ENCODE measurements at places on chromosomes 2 and 18.

DNA sequence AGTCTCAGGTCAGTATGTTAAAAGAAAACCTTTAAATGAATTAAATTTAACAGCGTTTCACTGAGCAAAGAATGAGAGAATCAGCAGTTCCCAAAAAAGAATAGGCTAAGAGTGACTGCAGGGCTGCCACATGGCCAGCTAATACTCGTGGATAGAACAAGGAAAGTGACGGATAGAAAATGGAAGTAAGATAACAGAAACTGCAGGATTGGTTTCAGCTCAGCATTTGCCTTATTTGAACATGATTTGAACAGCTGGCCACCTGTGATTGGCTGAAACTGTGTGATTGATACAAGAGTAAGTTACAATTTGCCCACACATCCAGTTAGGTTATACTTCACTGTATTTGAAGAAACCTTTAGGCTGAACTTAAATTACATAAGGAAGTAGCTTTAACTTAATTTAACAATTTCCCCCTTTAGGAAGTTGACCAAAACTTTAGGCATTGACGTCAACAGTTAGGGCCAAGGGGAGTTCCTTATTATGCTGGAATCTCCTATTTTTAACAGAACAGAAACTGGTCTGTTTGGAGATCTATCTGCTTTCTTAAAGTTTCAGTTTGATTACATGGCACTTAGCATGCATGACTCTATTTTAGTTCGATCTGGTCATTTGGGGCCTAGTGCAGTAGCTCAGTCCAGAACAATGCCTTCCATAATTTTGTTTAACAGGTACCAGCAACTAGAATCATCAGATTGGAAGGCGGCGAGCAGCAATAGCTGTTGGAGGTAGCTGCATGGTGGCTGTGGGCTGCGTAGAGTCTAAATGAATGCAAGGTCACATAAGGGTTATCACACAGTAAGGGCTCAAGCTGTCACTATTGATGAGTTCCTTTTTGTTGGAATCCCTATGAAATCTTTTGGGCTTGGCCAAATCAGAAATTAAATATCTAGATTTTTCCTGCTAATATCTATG is 143.4 kb downstream of the TRIM43 start:
- DNase-seq = no peak

DNA sequence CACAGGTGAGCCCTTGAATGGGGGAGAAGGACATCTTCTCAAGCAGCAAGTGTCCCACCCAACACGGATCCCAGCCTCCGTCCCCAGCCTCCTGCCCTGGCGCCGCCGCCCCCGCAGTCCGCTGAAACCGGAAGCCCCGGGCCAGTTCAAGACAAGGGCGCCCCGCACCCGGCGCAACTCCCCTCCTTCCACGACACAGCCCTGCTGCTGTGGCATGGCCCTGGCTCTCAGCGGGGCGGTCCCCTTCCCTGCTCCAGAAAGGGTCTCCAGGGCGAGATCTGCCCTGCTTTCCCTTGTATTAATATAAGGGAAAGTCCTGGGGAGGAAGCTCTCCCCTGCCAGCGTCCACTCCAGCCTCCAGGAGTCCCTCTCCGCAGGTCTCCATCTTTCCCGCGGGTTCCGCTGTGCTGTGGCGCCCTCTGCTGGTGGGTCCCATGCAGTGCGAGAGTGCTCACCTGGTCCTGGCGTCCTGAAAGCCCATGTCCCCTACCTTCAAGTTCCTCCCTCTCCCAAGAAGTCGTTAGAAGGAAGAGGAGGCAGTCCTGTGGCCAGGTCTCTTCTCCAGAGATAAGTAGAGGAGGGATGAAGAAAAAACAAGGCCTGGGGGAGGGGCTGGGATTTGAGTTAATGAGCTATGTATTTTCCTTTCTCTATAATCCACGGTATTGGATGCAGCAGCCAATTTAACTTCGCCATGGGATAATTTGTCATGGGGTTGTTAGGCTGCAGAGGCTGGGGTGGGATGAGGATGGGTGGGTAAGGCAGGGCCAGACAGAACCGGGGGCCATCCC is 176.0 kb downstream of the SMAD2 start:
- DNase-seq = no peak

DNA sequence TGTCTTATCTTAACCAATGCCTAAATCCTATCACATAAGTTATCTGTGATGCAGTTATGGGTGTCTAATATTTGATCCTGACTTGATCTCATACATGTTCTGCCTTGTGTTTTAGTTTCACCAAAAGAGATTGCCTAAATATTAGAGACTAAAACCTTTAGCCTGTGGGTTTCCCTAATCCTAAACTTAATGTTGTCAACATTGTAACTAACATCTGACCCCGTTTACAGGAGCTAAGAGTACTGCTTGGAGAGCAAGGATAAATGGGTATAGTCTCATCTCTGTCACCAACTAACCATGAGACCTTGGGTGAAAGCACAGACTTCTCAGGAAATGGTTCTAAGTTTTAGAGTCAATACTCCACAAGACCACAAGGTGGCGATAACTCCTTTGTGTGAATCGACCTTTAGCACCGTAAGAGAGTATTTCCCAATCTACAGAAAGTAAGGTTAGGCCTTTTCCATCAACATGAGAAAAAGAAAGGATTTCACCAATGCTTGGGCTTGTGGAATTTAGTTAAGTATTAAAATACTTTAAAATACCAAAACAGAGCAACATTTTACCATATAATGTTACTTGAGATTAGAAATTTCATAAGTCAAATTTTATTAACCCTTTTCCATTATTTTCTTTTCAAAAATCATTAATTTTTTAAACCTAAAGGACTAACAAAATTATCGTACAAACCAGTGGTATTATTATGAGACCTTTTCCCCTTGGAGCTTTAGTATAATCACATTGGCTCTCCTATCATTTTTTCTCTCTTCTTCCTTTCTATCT is 60.5 kb downstream of the G6PC2 start:
- peak; percentile 0 for DNase-seq

DNA sequence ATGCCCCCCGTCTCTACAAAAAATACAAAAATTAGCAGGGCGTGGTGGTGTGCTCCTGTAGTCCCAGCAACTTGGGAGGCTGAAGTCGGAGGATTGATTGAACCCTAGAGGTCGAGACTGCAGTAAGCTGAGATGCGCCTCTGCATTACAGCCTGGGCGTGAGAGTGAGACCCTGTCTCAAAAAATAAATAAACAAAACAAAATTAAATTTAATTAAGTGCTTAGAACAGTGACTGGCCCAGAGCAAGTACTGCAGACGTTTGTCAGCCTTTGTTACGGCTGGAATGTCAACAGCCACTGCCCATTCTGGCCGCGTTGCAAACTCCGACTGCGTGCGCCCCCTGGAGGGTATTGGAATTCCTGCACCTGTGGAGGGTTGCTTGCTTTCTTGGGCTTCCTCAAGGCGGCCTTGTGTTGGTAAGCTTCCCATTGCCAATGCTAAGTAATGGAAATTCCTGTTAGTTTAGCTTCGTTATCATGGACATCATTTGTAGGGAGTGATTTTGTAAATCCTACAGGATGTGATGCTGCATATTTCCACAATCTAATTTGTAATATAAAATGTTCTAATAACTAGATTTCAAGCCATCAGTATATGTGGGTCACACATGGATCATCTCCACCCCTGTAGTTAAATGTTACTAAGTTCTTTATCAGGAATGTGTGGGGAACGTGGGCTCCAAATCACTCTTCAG is 15.9 kb upstream of the ATP6V1B1 start:
- peak; percentile 40 for DNase-seq

GRCh38 chr2:239004274-239005015 is 156.6 kb downstream of the TWIST2 start:
- no peak for DNase-seq

GRCh38 chr2:181947273-181947672 is 38.4 kb upstream of the PPP1R1C start:
- DNase-seq = no peak

DNA sequence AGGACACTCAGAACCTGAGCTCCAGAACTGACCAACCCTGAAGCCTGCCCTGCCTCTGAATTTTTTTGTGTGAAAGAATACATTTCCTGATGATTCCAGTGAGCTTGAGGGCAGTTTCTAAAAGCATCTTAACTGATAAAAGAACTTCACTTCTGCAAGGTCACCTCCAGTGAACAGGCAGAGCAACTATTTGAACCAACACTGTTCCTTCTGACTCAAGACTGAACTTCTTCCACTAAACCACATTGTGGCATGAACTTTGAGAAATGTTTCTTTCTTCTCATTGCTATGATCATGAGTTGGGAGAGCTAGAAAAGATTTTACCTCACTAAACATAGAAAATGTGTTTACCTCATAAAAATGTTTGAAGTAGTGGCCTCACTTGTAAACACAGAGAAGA is 83.8 kb upstream of the SERTAD2 start:
- DNase-seq = no peak

DNA sequence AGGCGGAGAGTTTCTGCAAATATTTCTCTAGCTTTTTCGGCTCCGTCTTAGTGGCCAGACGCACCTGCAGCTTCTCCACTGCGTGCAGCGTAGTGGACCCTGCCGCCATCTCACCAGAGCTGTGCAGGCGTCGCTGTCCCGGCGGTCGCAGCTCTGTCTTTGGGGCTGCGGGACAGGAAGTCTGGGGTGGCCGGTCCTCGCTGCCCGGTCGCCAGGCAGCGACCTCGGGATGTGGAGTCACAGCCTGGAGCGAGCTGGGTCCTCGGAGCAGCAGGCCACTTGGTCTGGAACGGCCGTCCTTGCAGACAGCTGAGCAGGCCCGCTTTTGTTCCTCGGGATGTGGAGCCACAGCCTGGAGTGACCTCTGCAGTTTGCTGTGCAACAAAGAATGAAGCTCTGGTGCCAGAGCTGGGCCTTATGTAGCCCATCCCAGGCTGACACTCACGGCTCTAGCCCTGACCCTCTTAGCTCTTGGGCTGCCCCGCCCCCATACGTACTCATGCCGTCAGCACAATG is at the start of gene ELOA2:
TSS of gene ELOA2 (minus strand) at position 466 of the 516 bp plus-strand sequence. CDS start at position 109, 357 bp downstream.
- no peak for DNase-seq

DNA sequence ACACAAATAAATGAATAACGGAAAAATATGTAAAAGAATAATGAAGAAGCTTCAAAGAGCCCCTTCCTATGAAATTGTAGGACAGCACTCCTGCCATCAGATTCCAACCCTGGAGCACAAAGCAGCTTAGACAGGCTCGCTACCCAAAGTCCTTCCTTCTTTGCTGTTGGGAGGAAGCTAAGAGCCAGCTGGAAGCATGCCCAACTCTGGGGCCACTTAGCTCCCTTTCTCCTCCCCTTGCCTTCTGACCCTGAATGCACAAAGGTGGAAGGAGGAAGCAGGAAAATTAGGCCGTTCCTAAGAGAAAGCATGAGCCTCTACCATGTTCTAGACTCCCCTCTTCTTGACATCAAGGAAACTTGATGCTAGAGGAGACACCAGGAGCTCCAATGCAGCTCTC is 700.8 kb downstream of the RNF144A start:
- no peak for DNase-seq

DNA sequence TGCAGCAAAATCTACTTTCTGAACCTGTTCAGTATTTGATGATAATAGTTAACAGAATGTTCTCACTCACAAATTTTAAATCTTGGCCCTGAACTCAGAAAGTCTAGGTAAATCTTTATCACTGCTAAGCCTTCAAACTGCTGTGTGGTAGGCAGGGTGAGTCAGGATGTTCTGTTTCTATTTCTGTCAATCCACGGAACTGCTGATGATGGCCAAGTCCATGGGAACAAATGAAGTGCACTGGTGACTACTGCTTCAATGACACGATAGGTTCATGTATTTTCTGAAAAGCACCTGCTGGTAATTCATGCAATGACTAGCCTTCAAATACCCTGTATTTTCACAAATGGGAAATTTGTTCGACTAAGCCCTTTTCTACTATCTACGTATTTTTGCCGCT is 14.2 kb downstream of the NIFK start:
- DNase-seq = no peak

- DNase-seq = no peak
These were observed 1.7 kb upstream of the SLC40A1 start for GRCh38 chr2:189582140-189582808.

- no peak for DNase-seq
These were observed 537.7 kb upstream of the PKDCC start for GRCh38 chr2:41510108-41510507.

DNA sequence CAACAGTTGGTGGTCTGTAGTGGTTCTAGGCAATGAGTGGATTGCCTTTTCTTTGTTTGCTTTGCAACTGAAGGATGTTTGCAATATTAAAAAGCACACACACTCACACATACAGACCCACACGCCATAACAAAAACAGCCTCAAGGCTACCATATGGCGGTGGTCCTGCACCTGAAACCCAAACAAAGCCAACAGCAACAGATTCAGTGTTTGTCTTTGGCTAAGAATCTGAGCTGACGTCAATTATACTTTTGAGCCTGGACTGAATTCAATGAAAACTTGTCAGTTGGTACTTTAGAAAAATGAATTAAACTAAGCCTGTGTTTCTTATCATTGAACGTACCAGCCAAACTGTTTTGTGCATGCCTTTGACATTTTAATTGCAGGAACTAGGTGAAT is 65.0 kb upstream of the NYAP2 start:
- no peak for DNase-seq

- no peak for DNase-seq
These were observed 59.5 kb downstream of the NFATC1 start for GRCh38 chr18:79455261-79455660.

GRCh38 chr2:36919041-36919837 is 47.1 kb downstream of the STRN start:
- no peak for DNase-seq

DNA sequence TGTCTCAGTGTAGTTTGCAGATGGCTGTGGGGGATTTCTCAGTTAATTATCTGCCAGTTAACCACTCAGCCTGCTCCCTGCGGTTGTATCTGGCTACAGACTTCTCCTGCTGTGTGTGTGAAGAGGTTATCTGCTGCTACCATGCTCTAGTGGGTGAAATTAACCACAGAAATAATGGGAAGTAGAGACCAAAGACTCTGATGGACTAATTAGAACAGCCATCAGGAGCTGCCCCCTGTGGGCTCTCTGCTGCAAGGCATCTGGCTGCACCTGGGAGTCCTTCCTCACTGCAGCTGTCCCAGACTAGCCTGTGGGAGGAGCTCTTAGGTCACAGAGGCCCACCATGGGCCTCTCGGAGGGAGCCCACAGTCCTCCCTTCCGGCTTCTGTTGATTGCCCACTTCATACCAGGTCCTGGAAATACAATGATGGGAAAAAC is 66.6 kb downstream of the CTIF start:
- no peak for DNase-seq

GRCh38 chr2:227454323-227454860 is 17.6 kb upstream of the AGFG1 start:
- DNase-seq = no peak

GRCh38 chr2:28153851-28154250 is 238.8 kb upstream of the FOSL2 start:
- DNase-seq = no peak

DNA sequence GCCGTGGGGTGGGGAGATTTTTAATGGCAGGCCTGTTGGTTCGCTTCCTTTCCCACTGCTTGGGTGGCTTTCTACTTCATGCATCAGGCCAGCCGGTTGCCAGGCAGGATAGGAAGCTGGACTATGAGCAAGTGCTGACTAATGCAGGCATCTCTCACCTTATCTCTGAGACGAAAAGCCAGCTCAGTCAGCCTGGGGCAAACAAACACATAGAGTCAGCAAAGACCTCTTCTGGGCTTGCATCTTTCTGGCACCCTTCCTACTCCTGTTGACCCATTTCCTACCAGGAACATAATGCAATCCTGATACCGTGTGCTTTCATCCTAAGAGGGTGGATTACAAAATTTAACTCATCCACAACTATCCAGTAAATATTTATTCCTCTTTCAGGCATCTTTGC is 416.6 kb upstream of the MEX3C start:
- DNase-seq = no peak
